ENCODE measurements at places on chromosomes 12 and 14.
A peak's percentile ranks its signal among the peaks of the same experiment; 100 is the strongest.

- DNase-seq, result no peak
Measured at GRCh38 chr12:76679778-76680177, 84.1 kb upstream of the ZDHHC17 start.

DNA sequence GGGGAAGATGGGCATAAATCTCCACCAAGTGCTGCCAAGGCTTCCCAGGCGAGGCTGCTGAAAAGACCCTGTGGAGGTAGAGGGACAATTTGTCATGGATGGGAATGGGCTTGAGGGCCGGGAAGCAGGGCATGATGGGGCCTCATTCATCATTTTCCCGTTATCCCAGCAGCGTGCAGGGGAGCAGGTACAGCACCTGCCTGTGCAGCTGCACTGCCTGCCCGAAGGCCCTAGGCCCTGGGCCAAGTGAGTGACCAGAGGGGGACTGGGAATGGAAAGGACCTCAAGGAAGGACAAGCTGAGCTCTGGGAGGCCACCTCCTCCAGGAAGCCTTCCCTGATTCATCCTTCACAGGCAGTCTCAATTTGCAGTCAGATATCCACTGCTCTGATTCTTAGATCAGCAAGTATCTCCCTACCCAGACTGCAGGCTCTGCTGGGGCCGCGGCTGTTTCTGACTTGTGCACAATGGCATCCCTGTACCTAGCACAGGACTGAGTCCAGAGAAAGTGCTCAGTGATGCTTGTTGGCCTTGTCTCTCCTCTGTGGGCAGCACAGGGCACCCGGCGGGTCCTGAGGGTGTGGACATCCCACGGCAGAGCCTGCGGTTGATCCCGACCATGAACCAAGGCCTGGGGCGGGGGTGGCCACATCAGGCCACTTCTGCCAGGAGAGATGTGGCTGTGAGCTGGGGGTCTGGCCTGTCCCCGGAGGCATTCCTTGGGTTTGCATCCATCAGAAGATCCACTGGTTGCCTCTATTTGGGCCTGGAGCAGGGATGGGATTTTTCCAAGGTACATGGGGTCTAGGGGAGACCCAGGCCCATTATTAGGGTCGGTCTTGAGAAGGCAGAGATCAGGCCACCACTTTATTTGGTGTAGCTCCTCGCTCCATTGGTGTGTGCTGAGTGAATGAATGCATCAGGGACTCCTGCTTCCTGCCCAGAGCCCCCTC is 167.3 kb upstream of the RTL1 start:
- no peak for DNase-seq

- peak; percentile 69 for DNase-seq
Measured at GRCh38 chr12:94149119-94149780, 873 bp downstream of the PLXNC1 start.

GRCh38 chr14:74064426-74064825 is 19.8 kb downstream of the ALDH6A1 start:
- DNase-seq, result no peak

DNA sequence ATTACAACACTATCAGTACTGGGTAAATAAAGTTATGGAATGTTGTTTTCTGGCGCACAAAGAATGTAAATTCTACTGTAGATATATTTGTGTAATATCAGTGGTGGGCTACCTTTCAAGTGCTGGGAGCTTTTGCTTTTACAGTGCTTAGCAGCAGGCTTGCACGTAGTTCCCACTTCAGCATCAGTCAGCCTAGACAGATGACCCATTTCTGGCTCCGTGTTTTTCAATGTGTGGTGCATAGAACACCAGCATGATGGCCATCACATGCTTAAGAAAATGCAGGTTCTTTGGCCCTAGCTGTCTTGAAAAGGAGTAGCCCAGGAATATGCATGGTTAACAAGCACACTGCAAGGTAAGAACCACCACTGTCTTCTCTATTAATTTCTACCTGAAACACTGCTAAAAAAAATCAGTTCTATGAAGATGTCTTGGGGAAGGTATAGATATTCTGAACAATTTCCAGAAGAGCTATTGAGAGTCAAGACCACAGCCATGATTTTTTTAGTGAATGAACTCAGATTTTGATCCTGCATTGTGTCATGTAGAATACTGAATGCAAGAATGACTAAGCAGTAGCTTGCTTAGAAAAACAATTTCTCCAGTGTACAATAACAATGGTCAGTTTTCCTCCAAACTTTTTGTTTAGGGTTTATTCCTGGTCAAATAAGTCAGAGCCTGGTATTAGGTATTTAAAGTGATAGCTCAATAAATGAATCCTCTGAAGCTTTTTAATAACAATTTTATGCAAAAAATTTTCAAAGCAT is 195.7 kb downstream of the AKAP6 start:
- DNase-seq, result no peak

DNA sequence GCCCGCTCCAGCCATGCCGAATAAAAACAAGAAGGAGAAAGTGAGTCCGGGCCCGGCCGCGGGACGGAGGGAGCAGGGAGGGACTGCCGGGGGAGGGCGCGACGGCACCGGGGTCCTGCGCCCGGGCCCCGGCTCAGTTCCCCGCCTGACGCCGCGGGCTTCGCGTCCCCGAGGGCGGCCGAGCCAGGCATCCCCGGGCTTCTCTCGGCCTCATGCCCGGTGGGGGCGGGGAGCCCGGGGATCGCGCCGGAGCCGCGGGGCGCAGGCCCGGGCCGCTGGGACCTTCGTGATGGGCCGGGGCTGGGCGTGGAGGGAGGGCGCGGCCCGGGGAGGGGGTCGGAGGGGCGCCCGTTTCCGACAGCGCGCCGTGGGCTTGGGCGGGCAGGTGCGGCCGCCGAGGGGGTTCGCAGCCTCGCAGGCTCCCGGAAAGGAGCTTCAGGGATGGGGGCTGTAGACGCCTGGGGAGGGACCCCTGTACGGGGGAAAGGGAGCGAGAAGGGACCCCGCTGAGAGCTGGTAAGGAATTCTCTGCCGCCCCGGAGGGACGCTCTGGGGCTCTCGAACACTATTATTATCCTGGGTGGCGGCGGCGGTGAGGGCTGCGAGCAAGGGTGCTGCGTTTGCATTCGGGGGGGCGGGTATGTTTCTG is 496 bp downstream of the PPP2R5C start:
- peak; percentile 48 for DNase-seq

DNA sequence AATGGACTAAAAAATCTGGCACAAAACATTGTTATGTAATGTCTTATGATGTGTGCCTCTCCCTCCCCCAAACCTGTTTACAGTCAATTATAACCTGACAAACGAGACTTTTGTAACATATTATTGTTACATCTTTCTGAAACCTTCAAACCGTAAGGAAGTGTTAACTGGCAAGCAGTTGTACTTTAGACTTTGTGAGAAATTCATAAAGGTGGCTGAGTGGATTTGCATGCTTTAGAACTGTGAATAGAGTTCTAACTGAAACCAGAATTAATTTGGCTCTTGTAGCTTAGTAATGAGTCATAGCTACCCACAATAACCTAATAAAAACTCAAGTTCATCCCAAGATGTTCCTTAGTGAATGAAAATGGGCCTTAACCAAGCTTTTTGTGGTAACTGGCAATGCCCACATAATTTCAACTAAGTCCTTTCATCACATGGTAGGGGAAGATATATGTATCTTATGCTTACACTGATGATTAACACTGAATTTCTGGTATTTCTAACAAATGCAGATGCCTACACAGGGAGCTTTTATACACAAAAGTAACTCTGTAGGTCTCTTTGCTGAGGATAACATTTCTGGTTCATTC is 29.7 kb downstream of the RAD9B start:
- DNase-seq, result no peak

GRCh38 chr14:33465846-33466700 is 484.8 kb downstream of the EGLN3 start:
- DNase-seq, result no peak

- no peak for DNase-seq
Measured at GRCh38 chr12:52634266-52635056, 16.1 kb upstream of the KRT73 start.

DNA sequence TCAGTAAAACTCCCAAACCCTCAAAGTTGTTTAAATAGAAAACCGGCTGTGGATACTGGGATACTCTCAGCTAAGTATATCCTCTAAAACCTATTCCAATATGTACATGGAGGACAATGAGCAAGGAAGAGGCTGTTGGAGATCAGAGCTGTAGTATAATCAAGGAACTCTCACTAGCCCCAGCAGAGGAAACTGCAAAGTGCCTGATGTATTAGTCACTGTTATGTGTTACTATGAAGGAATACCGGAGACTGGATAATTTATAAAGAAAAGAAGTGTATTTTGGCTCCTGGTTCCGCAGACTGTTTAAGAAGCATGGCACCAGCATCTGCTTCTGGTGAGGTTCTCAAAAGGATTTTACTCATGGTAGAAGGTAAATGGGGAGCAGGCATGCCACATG is 65.6 kb upstream of the RPL10L start:
- no peak for DNase-seq

GRCh38 chr14:29823816-29824215 is 103.8 kb downstream of the PRKD1 start:
- no peak for DNase-seq

- DNase-seq, result no peak
Measured at GRCh38 chr14:93982230-93983007, 6.0 kb upstream of the ASB2 start.

DNA sequence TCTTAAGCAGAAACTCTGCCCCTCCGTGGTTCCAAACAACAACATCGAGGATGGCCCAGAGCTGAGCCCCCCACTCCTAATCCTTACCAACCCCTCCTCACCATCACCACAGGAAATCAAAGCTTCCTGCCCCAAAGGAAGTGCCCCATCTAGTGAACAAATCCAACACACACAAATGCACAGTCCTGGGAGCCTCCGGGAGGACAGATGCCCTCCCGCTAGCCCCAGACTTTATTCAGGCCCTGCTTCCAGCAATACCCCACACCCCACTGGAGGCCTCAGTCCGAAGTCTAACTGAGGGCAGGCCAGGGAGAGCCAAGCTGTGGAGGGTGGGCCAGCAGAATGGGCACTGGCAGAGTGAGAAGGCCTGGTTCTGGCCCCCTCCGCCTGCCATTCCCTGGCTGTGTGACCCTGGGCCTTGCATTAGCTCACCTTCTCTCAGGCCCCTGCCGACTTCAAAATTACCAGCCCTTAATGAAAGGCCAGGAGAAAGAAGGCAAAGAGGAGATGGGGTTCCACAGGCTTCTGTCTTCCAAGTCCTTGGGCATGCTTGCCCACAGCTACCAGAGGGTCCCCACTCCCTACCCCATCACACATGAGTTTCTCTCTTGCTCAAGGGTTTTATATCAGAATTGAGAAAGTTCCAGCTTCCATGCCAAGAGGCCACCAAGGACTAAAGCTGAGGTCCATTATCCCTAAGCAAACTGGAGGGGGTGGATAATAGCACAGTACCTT is 2.3 kb downstream of the HDAC7 start:
- no peak for DNase-seq

- DNase-seq, result no peak
Measured at GRCh38 chr12:104569346-104570173, 112.8 kb downstream of the CHST11 start.

DNA sequence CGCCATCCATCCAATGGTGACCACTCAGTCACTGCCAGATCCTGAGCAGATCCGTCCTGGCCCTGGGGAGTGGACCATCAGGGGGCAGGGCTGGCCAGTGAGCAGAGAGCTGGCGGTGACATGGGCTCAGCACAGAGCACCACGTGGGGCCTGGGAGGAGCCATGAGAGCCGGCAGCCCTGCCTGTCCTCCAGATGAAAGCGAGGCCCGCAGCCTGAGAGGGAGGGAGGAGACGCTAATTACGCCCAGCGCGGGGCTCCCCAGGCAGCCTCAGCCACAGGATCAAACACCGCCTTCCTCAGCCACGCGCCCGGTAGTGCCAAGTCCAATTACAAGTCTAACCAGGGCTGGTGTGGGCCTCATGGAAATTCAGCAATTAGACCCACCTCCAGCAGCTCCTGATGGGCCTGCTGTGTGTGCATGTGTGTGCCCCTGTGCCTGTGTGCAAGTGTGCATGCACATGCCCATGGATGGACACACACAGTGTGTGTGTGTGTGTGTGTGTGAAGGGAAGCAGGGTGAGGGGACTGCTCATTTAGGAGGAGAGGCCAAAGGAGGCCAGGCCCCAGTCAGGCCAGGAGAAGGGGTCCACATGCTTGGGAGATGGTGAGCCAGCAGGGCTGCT is 68.0 kb downstream of the KIF26A start:
- no peak for DNase-seq

DNA sequence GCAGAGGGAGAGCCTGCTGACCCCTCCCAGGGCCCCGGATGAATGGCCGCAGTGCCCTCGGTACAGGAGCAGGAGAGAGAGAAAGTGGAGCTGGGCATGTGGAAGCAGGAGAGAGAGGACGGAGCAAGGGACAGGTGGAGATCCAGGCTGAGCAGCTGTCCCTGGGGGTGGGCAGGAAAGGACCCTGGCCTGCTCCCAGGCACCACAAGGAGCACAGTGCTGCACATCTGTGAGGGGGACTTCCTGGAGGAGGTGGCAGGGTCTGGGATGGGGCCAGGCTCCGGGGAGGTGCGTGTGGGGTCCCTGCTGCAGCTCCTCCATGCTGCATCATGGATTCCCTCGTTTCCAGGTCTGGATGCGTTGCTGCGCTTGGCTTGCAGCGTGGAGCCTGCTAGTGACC is 13.0 kb upstream of the DLK1 start:
- DNase-seq, result no peak

DNA sequence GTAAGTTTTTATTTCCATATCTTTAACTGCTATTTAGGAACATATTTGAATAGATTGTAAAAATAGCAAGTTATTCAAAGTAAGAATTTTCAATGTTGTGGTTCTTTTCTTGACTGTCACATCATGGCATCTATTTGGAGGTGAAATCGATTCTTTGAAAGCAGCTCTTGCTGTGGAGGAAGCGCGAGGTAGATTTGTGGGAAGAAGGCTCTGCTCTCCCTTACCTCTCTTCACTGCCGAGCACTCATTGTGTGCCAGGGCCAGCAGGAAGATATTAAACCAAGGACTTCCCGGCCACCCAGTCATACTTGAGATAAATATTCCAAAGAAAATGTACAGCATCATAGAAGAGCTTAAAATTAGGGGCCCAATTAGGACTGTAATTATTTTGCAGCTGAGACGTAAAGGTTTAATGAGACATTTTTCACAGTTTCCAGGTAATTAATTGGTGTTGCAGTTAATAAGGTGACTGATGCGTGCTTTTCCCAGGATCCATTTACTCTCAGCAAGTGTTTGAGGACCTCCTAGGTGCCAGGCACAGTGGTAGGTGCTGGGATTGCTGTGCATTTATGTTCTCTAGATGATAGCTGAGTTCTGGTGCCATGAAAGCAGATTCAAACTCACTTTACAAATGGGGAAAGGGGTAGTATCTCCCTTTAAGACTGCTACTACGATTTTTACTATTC is 89.2 kb upstream of the DYNC1H1 start:
- no peak for DNase-seq

DNA sequence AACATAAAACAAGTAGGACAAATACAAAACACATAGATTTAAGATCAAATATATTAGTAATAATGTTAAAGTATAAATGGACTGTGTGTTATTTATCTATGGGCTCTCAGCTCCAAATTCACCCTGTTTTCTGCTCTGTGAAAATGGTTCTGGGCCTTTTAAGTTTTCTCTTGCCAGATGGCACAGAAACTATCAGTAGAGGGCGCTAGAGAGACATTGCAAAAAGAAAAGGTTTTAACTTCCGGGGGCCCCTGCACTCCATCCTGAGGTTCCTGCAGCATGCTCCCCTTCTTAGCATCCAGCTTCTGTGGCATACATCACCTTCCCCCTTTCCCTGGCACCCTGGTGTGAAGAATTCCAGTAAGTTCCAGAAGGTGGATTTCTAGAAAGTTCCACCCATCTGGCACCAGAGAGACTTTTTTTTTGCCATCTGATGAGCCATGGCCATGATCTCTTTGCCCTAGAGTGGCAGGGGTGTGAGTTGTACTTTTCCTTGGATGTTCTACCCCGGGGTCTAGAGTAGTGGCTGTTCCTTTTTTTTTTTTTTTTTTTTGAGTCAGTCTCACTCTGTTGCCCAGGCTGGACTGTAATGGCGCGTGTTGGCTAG is 29.3 kb downstream of the ZCRB1 start:
- peak; percentile 59 for DNase-seq

Measured in Caco-2 (cell line).